Peyer's patch (tissue), 4 donors: ENCODE measurements at places on chromosomes 1 and 21.

- DNase-seq, result no peak
These were observed 65.4 kb downstream of the ABCA4 start for GRCh38 chr1:94055459-94056122.

DNA sequence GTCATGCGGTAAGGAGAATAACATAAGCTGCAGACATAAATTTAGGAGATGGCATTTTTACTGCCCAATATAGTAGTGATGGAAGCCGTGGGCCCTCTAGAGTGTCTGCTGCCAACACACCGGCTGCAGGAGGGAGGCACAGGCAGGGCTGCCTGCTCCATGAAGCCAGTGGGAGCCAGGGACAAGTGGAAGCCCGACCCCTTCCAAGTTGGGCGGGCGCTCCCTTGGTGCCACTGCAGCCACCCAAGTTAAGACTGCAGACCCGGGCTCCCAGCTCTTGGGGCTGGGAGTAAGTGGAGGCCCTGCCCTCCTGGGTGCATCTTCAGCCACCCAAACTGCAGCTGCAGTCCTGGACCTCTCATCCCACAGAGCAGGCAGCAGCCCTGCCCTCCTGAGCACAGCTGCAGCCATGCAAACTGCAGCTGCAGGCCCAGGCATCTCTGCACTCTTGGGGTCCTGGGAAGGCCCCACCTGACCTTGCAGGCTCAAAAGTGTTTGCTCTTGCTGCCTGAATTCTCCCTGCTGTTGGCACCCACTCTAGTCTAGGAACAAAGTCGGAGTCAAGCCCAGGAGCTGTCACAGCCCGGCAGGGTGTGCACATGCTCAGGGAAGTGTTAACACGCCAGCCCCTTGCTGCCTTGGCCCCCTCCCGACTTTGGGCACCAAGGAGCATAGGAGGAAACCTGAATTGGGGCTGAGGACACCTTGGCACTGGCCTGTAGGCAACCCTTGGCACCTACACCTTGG lies 437.2 kb upstream of the PRMT6 start:
- DNase-seq, result no peak

GRCh38 chr1:21626921-21627339 lies 42.2 kb downstream of the RAP1GAP start:
- no peak for DNase-seq

GRCh38 chr1:240138867-240139266 lies 47.2 kb downstream of the FMN2 start:
- no peak for DNase-seq

GRCh38 chr21:14567331-14568279 lies 21.5 kb upstream of the SAMSN1 start:
- peak; percentile 48 for DNase-seq

GRCh38 chr1:198132060-198132781 lies 24.6 kb upstream of the NEK7 start:
- DNase-seq, result no peak

GRCh38 chr1:31625561-31626222 lies 8.2 kb downstream of the HCRTR1 start:
- DNase-seq, result no peak

DNA sequence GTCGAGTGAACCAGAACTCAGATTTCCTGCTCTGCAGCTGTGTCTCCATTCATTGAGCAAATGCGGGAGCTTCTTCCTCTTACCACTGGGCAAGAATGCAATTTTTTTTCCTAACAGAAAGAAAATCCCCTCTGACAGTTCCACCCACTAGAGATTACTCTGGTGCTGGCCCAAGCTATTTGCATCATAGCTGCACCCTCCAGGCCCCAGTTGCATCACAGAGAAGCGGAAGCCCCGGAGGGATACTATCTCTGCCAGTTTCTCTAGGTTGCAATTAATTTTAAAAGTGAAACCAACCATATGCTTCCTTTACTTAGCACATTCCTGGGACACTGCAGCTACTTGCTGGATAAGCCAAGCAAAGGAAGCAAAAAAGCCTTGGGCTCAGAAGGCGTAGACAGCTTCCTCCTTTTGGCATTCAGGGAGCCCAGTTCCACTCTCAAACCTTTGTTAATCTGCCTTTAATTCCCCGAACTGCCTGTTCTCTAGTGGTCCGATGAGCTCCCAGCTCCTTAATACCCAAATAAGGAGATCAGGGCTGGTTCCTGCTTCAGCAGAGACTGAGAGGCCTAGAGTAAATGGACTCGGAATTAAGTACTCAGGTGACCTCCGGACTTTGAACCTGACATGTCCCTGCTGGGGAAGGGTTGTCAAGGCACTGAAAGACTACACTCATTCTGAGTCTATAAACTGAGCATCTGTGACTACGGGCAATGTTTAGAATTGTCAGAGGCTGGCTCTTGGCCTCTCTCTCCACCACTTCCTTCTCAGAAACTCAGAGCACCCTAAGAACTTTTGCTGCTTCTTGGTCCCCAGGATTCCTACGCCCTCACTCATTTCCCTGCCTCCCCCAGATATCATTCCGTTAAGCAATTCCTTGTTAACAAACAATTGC lies 72.5 kb upstream of the TNFSF18 start:
- peak; percentile 29 for DNase-seq

GRCh38 chr1:44347280-44347679 lies 7.8 kb downstream of the ERI3 start:
- DNase-seq, result no peak

GRCh38 chr1:154784924-154785531 lies 85.1 kb downstream of the KCNN3 start:
- no peak for DNase-seq

DNA sequence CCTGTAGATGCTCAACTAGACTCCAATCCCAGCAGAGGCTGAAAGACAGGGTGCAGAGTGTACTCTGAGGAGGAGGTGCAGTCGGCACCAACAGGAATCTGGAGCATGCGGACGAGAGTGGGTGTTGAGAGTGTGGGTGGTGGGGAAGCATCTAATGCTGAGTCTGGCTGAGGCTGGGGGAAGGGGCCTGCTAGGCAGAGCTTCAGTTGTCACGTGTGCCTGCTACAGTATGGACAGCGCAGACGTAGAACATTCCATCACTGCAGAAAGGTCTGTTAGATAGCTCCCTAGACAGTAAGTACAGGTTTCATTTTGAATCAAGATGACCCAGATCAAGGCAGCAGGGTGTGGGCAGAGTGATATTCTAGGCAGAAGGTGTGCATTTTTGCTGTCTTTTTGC lies 23.1 kb downstream of the SNAP47 start:
- no peak for DNase-seq

DNA sequence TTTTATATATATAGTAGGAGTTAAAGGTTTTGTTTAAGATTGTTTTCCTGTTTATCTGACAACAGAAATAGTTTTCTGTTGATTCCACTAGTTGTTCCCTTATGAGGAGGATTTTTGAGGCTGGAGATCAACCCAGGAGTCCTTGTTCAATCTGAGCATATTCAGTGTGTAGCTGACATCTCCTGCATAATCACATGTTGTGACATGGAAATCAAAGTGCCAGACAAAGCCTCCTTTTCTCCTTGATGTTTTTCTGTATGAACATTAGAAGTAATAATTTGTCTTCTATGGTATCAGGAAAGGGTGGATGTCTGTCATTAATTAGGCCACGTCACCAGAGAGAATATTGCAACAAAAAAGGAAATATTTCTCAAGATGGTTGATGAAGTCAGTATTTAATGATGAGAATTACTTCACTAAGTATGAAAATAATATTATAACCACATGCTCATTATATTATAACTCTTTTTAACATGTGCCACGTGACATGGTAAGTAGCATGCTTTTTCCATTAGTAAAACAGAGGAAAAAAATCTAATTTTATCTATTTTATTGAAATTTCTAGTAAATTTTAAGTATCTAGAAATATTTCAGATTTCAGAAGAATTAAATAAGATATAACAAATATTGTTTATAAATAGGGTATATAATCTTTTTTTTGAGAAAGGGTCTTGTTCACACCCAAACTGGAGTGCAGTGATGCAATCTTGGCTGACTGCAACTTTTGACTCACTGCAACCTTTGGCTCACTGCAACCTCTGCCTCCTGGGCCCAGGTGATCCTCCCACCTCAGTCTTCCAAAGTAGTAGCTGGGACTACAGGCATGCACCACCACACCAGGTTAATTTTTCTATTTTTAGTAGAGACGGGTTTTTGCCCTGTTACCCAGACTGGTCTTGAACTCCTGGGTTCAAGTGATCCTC lies 223.5 kb downstream of the HMCN1 start:
- no peak for DNase-seq
